ENCODE measurements at places on chromosomes 7 and 10.

GRCh38 chr7:45892407-45893035 is 4.2 kb downstream of the IGFBP1 start:
- no peak for DNase-seq

- no peak for DNase-seq
Observed at GRCh38 chr7:148485618-148486017, 104.9 kb upstream of the C7orf33 start.

- DNase-seq, result no peak
Observed at GRCh38 chr7:116897661-116898060, 35.3 kb downstream of the CAPZA2 start.

- DNase-seq, result no peak
Observed at GRCh38 chr10:50497758-50498157, 126.0 kb downstream of the SGMS1 start.

DNA sequence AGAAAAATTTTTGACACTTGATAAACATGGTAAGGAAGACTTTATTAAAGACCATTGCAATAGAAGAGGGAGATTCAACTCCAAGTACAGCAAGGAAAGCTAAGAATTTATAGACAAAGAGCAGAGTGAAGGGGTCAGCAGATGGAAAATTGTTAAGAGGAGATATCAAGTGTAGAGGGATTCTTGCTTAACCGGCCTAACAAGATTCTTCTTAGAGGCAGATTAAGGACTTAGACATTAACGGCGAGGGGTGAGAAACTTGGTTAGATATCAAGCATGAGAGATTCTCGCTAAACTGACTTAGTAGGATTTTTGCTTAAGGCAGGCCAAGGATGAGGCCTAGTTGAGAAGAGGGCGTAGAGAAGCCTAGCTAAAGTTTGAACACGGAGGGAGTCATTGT is 76.0 kb downstream of the ITGB1 start:
- DNase-seq, result no peak

DNA sequence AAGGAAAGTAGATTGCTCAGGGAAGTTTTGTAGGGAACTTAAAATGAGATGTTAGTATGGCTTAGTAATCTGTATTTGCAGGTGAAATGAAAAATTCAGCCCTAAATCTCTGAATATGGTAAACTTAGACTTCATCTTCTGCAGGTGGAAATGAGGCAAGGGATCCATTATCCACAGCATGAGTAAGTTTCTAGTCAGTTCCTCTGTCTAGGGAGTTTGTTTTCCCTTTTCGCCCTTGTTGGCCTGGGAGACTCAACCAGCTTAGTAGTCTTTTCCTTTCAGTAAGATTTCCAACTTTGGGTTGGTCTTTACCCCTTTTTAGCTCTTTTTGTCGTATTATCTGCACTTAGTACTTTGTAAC is 65.6 kb downstream of the ZEB1 start:
- no peak for DNase-seq

GRCh38 chr7:151249732-151250072 is 1.2 kb upstream of the SMARCD3 start:
- no peak for DNase-seq

Measured in NCI-H2081 treated with DMSO at 0.1 percent for 48 hours (cell line).